Skin of body (tissue), 3 donors: ENCODE measurements at places on chromosomes 6 and 20. TPM values are rescaled to one million over a fixed set of nuclear protein-coding genes. Genes with fewer than 3 reads are reported as not detected.

TMC2 gene
- total RNA-seq, result 0.10 TPM

PRR18 gene
- 0.20 TPM for total RNA-seq

SLC22A16 gene
- total RNA-seq, result 2.0 TPM

ZFP57 gene
- total RNA-seq, result 0.59 TPM

MACROD2 gene
- total RNA-seq, result 17.6 TPM

PTK6 gene
- total RNA-seq, result 3.8 TPM

AVP gene
- not detected for total RNA-seq

DNA sequence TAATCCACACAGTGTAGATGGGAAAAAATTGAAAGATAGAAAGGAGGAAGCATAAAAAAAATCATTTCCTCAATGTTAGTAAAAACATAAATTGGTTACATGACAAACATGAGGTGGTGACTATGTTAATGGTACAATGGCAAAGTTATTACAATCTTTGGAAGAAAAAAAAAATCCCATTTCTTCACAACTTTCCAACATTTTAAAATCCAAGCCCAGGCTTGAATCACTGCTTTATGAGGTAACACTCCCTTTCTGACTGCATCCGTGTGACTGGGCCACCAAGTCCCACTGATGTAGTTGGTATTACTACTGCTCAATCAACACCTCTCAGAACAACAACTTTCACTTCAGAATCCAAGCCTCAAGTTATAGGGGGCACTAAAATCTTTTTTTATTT lies 160.4 kb downstream of the BTBD9 start:
- no peak for DNase-seq

- DNase-seq, result no peak
Measured at GRCh38 chr6:12436683-12437082, 146.5 kb downstream of the EDN1 start.

GRCh38 chr6:87683890-87684289 lies 18.1 kb downstream of the AKIRIN2 start:
- DNase-seq, result no peak

GRCh38 chr6:159061805-159062563 lies 17.2 kb upstream of the TAGAP start:
- DNase-seq, result no peak

DNA sequence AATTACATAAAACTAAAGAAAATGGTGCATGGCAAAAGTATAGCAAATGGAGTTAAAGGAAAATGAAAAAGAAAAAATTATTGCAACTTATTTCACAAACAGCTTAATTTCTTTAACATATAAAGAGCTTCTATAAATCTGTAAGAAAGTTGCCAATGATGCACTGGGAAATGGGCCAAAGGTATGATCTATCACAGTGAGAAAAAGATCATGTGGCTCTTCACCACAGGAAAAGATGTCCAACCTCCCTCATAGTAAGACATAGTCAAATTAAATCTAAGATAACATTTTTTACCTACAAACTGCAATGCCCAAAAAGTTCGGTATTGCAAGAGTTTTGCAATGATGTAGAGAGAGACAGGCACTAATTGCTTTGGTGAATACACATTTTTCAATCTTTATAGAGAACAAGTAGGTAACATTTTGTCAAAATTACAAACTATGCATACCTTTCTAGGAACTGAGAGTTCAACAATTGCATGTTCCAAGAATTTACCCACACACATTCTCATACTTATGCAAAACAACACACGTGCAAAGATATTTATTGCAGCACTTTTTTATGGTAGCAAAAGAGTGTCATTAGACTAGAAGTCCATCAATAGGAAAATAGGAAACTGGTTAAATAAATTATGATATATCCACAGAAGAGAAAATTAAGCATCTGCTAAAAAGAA lies 372.6 kb downstream of the QKI start:
- no peak for DNase-seq

GRCh38 chr20:62548471-62548870 lies 72.7 kb upstream of the GATA5 start:
- no peak for DNase-seq

DNA sequence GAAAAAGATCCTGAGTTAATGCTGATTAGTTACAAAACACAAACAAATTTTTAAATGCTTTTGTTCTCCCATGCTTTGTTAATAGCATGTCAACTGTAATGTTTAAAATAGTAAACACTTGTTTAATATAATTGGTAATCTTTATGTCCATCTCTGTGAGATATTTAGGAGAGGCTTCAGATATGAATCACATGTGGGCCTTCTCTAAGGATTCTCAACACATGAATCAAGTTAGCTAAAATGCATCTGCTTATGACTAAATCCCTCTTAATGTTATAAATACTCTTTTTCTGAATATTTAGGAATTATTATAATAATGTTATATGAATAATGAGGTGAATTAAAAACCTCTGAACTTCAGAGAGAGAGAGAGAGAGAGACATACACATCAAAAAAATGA lies 345.9 kb upstream of the MANEA start:
- no peak for DNase-seq

GRCh38 chr6:53828215-53828614 lies 33.4 kb downstream of the LRRC1 start:
- DNase-seq, result no peak

- peak; percentile 47 for DNase-seq
Measured at GRCh38 chr6:3402310-3403237, 54.3 kb downstream of the SLC22A23 start.

DNA sequence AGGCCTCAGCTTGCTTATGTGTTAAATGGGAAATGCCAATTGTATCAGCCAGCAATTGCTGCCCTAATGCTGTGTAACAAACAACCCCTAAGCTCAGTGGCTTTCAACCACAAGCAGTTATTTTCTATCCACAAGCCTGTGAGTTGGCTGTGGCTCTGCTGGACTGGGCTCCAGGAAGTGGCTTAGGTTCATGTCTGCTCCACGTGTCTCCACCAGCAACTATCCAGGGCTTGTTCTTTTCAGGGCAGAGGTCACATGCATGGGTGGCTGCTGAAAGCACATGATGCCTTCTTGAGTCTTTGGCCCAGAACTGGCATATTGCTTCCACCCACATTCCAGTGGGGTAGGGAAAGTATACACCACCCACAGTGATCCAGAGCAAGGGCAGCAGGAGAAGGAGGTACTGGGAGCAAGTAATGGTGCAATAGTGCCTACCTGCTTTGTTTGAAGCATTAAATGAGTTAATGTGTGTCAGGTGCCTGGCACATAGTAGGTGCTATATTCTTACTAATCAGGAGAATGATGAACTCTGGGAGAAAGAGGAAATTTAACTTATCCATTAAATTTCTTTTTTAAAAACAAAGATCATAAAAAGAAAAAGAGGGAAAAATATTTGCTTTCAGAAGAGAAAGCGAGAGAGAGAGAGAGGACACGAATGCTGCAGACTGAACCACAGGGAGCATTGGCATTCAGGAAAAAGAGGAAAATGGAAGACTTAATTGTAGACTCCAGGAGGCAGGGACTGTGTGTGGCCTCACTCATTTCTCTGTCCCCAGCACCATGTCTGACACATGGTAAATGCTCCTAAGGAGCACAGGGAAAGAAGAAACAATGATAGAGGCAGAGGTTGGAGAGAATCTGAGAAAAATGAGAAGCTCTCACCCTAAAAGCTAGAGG lies 25.2 kb upstream of the RNF24 start:
- DNase-seq, result no peak

- DNase-seq, result no peak
Measured at GRCh38 chr6:22598339-22598738, 29.0 kb downstream of the HDGFL1 start.

GRCh38 chr20:35772563-35773058 lies 796 bp downstream of the PHF20 start:
- no peak for DNase-seq

DNA sequence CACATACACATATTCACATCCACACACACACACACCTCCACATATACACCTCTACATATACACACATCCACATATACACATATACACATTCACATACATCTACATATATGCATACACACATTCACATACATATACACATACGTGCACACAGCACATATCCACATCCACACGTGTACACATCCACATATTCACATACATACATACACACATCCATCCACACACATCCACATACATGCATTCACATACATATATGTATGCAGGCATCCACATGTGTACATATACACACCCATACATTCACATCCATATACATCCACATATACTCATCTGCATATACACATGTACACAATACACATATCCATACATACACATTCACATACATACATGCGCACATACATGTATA lies 25.6 kb upstream of the NKX2-2 start:
- DNase-seq, result no peak

- DNase-seq, result no peak
Measured at GRCh38 chr6:3277251-3277650, 18.5 kb downstream of the PSMG4 start.

GRCh38 chr6:161631676-161632194 lies 357.9 kb upstream of the AGPAT4 start:
- peak; percentile 89 for DNase-seq

- no peak for DNase-seq
Measured at GRCh38 chr6:152338335-152339125, 298.6 kb downstream of the SYNE1 start.
